Kidney (tissue), 22 donors: ENCODE measurements at places on chromosomes 7 and 10. TPM values are rescaled to one million over a fixed set of nuclear protein-coding genes. Genes with fewer than 3 reads are reported as not detected.

Gene GIMAP1
- total RNA-seq = 10.2 TPM

Gene ECD
- total RNA-seq = 27.5 TPM

Gene GJD4
- total RNA-seq = not detected

Gene UCN3
- not detected for total RNA-seq

Gene SPDYE2
- 0.50 TPM for total RNA-seq

Gene MKX
- 1.3 TPM for total RNA-seq

- H3K27me3 ChIP-seq = no peaks in the 10 kb centered on the region
- DNase-seq = no peak
- H3K36me3 ChIP-seq = no peaks in the 10 kb centered on the region
- no peak overlapping the region for H3K27ac ChIP-seq
- no peaks in the 10 kb centered on the region for H3K4me1 ChIP-seq
- no peak overlapping the region for H3K4me3 ChIP-seq
These were observed 166.5 kb downstream of the KCNMA1 start for GRCh38 chr10:77471069-77471536.

DNA sequence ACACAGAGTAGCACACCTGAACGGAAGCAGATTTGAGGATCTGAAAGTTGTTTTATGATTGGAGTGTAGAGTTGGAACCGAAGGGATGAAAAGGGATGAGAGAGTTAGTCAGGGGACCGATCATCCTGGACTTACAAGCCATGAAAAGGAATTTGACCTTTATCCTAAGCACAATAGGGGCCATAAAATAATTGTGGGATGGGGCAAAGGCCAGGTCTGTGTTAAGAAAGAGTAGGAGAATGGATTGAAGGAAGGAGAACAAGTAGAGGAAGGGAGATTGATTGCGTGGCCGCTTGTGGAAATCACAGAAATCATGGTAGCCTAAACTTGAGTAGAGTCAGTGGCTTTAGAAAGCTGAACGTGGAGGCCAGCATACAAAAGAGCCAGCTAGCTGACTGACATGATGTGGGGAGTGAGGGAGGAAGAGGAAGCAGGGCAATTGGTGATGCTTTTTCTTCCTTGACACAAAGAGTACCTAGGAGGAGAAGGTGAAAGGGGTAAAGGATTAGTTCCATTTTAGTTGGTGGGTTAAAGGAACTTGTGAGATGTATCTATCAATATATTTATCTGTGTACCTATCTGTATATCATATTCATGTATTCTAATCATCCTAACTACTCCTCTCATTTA is 67.1 kb upstream of the RPA3 start:
- no peaks in the 10 kb centered on the region for H3K4me1 ChIP-seq
- no peak overlapping the region for H3K4me3 ChIP-seq
- no peak overlapping the region for H3K27ac ChIP-seq
- no peak for DNase-seq
- no peaks in the 10 kb centered on the region for H3K27me3 ChIP-seq

GRCh38 chr7:155054761-155055160 is 15.4 kb upstream of the HTR5A start:
- H3K4me3 ChIP-seq = no peak overlapping the region
- H3K27me3 ChIP-seq = no peaks in the 10 kb centered on the region
- H3K27ac ChIP-seq = no peak overlapping the region
- H3K4me1 ChIP-seq = no peaks in the 10 kb centered on the region
- H3K36me3 ChIP-seq = no peaks in the 10 kb centered on the region
- no peak for DNase-seq

DNA sequence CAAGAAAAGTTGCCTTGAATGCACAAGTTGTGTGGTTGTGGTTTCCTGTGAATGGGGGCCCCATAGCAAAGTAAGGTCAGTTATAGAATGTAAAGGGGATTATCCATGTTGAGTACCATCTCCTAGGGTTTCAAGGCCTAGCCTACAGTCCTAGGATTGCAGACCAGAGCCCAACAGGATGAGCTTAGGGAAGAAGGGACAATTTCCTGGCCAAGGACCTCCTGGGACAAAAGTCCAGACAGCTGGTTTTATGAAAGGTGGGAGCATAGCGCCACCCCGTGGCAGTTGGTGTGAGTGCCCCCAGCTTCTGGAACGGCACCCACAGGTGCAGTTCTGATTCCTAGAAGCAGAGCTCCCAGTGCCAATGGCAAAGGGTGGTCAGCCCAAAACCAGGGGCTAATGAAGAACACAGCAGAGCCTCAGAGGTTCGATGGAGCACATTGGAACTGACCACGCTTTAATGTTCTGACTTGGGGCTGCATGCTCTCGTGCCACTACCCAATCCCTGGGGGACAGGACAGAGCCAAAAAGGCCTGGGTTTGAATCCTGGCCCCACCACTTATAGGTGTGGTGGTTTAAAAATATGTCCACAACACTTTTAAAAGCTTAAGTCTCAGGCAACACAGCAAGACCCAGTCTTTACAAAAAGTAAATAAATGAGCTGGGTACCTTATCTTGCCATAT is 25.8 kb upstream of the TMEM120A start:
- DNase-seq = peak; percentile 68
- no peaks in the 10 kb centered on the region for H3K27me3 ChIP-seq
- peaks cover 11% of the 10 kb centered on the region for H3K36me3 ChIP-seq
- H3K4me3 ChIP-seq = no peak overlapping the region
- H3K4me1 ChIP-seq = no peaks in the 10 kb centered on the region

GRCh38 chr10:10482613-10483012 is 535.1 kb upstream of the CELF2 start:
- H3K4me3 ChIP-seq = no peak overlapping the region
- no peaks in the 10 kb centered on the region for H3K36me3 ChIP-seq
- no peaks in the 10 kb centered on the region for H3K4me1 ChIP-seq
- no peaks in the 10 kb centered on the region for H3K27me3 ChIP-seq

DNA sequence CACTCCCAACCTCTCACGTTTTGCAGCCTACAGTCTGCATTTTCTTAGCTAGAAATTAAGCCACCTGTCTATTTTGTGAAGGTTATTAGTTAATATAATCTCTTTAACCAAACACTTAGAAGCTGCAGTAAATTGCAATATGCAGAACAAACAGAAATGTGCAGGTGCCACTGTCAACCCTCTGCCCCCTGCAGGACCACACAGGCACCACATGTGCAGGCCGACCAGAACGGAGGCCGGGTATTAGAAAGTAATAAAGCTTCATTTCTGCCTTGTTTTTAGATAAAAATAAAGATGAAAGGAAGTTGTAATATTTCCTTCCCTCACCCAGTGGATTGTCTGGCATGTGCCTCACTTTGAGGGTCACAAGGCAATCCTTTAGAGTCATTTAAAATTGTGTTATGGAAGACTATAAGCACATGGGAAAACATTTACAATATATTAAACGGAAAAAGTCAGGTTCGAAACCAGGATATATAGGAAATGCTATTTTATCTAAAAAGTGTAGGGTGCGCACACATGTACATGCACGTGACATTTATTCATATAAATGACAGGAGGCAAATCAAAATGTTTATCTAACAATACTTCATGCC is 158.2 kb downstream of the ARHGAP12 start:
- no peaks in the 10 kb centered on the region for H3K4me1 ChIP-seq
- no peak for DNase-seq
- no peak overlapping the region for H3K27ac ChIP-seq

GRCh38 chr7:103009466-103010185 is 65.0 kb downstream of the FBXL13 start:
- H3K27me3 ChIP-seq = no peaks in the 10 kb centered on the region
- H3K4me3 ChIP-seq = no peak overlapping the region
- no peaks in the 10 kb centered on the region for H3K36me3 ChIP-seq
- H3K27ac ChIP-seq = no peak overlapping the region

DNA sequence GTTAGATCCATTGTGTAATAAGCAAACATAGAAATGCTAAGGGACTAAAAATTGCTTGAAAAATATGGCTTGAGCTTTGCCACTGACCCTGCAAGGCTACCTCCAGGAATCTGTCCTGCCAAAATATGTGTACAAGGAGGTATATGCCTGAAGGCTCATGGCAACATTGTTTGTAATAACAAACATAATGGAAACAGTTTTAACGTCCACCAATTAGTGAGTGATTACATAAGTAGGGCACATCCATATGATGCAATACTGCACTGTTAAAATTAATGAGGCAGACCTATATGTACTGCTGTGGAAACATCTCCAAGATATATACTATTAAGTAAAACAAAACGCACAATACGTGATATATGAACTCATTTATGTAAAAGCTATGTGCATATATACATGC is 13.1 kb upstream of the GOT1 start:
- peaks cover 12% of the 10 kb centered on the region for H3K27me3 ChIP-seq
- H3K27ac ChIP-seq = no peak overlapping the region
- no peaks in the 10 kb centered on the region for H3K4me1 ChIP-seq
- H3K36me3 ChIP-seq = no peaks in the 10 kb centered on the region

DNA sequence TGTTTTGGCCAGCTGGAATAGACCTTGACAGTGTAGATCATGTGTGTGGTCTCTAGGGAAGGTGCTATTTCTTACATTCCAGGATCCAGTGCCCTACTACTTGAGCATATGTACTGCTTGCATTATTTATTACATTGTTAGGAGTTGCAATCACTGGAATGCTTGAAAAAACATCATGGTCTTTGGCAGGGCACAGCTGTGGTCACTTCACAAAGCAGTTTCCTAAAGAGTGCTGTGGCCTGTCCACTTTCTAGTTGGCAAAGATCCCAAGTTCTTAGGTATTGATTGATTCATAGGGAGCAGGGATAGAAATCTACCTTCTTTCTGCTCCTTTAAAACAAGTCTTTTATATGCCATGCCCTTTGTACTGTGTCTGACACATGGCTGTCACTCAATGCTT is 4.6 kb downstream of the C7orf25 start:
- no peak overlapping the region for H3K27ac ChIP-seq
- peaks cover 13% of the 10 kb centered on the region for H3K4me1 ChIP-seq
- H3K36me3 ChIP-seq = no peaks in the 10 kb centered on the region
- peak; percentile 41 for DNase-seq
- H3K4me3 ChIP-seq = no peak overlapping the region

DNA sequence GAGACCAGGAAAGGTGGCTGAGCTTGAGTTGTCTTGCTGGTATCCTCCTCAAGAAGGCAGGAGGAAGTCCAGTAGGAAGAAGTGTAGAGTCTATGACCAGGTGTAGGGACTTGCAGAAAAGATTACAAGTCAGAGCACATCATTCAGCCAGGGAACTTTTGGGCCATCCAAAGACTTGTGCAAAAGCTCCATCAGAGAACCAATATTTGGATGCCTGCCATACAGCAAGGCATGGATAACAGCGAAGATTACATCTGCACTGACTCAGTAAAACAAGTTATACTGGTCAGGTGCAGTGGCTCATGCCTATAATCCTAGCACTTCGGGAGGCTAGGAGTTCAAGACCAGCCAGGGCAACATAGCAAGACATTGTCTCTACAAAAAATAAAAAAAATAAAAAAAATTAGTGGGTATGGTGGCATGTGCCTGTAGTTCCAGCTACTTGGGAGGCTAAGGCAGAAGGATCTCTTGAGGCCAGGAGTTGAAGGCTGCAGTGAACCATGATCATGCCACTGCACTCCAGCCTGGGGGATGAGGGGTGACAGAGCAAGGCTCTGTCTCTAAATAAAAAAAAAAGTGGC is 13.2 kb upstream of the NMT2 start:
- no peaks in the 10 kb centered on the region for H3K4me1 ChIP-seq
- H3K27me3 ChIP-seq = no peaks in the 10 kb centered on the region
- H3K4me3 ChIP-seq = no peak overlapping the region
- no peaks in the 10 kb centered on the region for H3K36me3 ChIP-seq
- no peak overlapping the region for H3K27ac ChIP-seq

GRCh38 chr10:30736685-30737232 is 107.2 kb upstream of the LYZL2 start:
- no peak overlapping the region for H3K4me3 ChIP-seq
- H3K27me3 ChIP-seq = no peaks in the 10 kb centered on the region
- no peaks in the 10 kb centered on the region for H3K36me3 ChIP-seq
- H3K27ac ChIP-seq = no peak overlapping the region
- no peaks in the 10 kb centered on the region for H3K4me1 ChIP-seq
- DNase-seq = no peak

GRCh38 chr7:84337429-84337828 is 142.8 kb upstream of the SEMA3A start:
- H3K27me3 ChIP-seq = no peaks in the 10 kb centered on the region
- no peak overlapping the region for H3K27ac ChIP-seq
- no peak for DNase-seq
- no peaks in the 10 kb centered on the region for H3K36me3 ChIP-seq

DNA sequence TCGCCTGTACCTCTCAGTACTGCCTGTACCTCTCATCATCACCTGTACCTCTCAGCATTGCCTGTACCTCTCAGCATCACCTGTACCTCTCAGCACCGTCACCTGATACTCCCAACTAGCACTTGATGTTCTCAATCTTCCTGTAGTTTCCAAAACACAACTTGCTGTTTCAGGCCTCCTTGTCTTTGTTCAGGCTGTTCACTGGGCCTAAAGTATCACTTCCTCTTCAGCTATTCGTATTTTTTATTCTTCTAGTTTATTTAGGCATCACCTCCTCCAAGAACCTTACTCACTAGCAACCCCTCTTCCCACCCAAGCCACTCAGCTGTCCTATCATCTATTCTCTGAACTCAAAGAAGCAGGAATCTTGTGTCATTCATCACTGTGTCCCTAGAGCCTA is 24.1 kb downstream of the OR6B1 start:
- H3K27me3 ChIP-seq = no peaks in the 10 kb centered on the region
- no peak overlapping the region for H3K4me3 ChIP-seq
- H3K4me1 ChIP-seq = no peaks in the 10 kb centered on the region
- H3K36me3 ChIP-seq = no peaks in the 10 kb centered on the region
- no peak overlapping the region for H3K27ac ChIP-seq
- no peak for DNase-seq
